Ureter (tissue), 1 donor: ENCODE measurements at places on chromosomes 3 and 15.

- DNase-seq = no peak
Observed at GRCh38 chr15:57158589-57158988, 217.7 kb upstream of the CGNL1 start.

DNA sequence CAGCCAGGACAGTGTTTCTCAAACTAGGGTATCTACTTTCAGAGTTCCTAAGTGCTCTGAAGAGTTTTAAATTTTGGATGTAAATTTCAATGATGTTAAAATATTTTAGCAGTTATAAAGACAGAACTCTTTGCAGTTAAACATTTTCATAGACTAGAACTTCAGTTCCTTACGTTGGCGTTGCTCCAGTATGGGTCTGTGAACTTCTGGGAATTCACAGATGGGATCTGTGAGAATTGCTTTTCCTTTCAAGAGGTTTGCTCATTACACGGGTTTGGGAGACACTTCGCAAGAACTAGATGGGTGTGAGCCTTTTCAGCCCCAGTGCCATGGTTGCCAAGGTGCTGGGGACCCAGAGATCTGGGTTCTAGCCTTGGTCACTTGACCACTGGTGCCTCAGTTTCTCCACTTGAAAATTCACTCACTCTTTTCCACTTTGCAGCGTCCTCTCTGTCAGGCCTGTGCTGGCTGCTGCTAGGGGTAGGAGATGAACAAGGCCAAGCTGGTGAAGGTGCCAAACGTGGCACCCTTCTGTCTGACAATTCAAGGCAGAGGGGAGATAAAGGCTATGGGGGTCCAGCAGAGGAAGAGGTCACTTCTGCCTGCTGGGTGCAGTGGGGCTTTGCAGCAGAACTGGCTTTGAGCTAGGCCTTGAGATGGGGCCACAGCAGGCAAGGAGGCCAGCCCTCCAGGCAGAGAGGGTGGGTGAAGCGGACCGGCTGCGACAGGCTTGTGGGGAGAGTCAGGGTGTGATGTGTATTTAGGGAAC, 48.1 kb downstream of the EPHB3 start:
- DNase-seq = no peak

- no peak for DNase-seq
Observed at GRCh38 chr3:94596887-94597566, 534.2 kb downstream of the NSUN3 start.

- DNase-seq = no peak
Observed at GRCh38 chr15:64004056-64004455, 42.2 kb downstream of the DAPK2 start.

GRCh38 chr15:29821416-29822099, 710 bp downstream of the TJP1 start:
- peak; percentile 73 for DNase-seq

DNA sequence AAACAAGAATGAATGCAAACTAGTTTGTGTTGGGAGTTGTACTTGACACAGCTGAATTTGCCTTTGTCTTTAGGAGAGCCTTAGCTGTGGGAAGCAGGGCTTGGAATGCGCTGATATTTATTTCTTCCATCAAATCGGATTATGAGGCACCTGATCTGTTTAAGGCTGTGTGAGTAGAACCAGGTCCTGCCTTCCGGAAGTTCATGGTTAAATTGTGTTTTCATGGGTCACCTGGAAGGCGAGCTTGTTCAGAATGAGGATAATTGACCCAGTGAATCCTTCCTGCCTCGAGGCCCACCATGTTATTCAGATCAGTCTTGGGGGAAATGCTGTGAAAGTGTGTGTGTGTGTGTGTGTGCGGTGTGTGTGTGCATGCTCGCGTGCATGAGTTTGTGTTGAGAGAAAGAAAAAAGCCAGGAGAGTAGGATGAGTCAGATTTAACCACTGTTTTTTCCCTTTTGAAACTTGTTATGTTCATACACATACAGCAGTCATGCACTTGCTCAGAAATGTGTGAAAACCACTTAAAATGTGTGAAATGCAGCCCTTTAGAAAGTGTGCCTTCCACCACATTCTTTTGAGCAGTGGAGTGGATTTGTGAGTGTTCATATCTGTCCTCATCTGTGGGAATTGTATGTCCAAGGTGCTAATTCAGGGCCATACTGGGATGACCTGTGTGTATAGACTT, 36.7 kb downstream of the SMAD3 start:
- DNase-seq = no peak

GRCh38 chr3:98701071-98701675, 62.0 kb upstream of the ST3GAL6 start:
- DNase-seq = no peak

DNA sequence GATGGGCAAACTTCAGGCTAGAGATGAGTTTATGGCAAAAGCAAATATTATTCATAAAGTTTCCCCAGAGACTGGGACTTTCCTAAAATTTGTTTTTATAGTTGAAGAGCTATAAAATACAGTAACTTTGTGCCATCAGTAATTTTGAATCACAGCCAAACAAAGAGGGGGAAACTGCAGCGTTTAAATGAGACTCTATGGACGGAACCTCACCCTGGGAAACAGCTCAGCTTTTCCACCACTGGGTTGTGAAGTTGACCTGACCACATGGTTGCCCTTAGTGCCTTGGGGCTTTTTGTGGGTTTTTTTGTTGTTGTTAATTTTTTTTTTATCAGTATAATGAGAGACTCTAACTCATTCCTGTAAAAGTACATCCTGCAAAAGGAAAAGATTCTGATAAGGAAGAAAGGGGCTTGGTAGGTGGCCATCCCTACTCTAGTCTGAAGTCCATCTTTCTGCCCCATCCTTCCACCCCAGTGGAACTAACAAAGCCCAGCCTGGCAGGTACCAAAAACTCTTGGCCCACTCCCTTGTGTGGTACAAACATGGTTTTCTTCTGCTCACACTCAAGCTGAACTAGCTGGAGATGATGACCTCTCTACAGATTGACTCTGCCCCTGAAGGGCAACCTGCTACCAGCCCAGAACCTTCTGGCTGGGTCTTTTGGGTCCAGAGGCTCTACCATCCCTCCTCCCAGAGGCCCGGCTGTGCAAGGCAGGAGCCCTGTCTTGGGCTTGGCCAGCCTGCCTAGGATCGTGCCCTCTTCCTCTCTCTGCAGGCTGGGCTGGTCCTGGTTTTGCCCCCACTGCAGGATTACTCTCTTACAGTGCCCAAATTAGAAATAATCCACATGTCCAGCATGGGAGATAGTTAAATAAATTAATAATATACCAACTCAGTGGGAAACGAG, 41.2 kb downstream of the RLBP1 start:
- no peak for DNase-seq

GRCh38 chr15:61835029-61835428, 225.2 kb downstream of the VPS13C start:
- no peak for DNase-seq

DNA sequence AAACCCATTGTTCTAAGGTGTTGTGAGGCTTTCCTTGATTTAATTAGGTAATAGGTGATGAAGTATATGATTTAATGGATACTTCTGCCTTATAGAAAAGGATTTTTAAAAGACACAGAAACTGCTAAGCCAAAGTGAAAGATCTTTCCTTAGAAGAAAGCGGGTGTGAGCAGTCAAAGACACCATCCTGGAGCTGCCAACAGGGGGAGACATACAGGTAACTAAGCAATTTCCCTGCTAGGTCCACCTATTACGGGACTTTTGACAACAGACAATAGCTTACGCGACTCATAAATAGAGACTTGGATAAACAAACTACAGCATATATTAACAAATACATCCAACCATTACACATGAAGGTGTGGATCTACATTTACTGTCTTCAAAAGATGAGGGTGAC, 669.5 kb downstream of the SQOR start:
- DNase-seq = no peak

GRCh38 chr3:27889745-27890144, 167.6 kb upstream of the EOMES start:
- no peak for DNase-seq

DNA sequence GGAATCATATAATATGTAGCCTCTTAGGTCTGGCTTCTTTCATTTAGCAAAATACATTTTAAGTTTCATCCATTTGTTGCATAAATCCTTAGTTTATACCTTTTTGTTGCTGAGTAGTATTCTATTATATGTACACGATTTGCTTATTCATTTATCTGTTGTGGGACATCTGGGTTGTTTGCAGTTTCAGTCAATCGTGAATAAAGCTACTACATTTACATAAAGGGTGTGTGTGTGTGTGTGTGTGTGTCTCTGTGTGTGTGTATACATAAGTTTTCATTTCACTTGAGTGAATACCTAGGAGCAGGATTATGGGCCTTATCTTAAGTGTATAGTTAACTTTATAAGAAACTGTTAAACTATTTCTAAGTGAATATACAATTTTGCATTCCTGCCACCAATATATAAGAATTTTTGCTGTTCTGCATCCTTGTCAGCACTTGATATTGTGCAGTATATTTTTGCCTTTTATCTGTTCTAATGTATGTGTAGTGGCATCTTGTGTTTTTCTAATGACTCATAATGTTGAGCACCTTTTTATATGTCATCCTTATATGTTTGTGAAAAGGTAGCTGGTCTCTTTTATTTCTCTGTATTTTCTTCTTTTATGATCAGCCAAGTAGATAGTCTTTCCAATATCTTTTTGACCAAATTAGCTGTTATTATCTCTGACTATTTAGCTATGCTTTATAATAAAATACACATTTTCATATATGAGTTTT, 55.0 kb downstream of the GLCE start:
- DNase-seq = no peak

- no peak for DNase-seq
Observed at GRCh38 chr3:29201604-29202003, 79.3 kb upstream of the RBMS3 start.

DNA sequence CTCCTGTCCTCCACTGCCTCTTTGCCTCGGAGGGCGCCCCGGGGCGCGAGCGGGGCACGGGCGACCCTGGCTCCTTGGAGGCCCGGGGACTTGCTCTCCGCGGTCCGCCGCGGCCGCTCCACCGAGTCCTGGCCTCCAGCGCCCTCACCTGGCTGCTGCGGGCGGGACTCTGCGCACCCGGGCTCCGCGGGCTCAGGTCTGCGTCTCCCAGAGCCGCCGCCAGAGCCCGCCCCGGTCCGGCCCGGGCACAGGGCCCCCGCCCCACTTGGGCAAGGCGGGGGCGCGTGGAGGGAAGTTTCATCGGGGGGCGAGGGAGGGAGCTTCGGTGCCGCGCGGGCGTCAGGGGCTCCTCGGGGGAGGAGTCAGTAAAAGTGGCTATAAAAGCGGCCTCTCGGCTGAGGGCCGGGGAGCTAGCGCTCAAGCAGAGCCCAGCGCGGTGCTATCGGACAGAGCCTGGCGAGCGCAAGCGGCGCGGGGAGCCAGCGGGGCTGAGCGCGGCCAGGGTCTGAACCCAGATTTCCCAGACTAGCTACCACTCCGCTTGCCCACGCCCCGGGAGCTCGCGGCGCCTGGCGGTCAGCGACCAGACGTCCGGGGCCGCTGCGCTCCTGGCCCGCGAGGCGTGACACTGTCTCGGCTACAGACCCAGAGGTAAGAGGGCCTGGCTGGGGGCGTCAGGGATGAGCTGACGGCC, at the start of gene CEMIP:
TSS of gene CEMIP (plus strand) at position 407 of the 694 bp plus-strand sequence. CDS start 94,510 bp downstream, outside the sequence.
- peak; percentile 68 for DNase-seq

GRCh38 chr3:63662500-63662899, 10.0 kb downstream of the SNTN start:
- no peak for DNase-seq

DNA sequence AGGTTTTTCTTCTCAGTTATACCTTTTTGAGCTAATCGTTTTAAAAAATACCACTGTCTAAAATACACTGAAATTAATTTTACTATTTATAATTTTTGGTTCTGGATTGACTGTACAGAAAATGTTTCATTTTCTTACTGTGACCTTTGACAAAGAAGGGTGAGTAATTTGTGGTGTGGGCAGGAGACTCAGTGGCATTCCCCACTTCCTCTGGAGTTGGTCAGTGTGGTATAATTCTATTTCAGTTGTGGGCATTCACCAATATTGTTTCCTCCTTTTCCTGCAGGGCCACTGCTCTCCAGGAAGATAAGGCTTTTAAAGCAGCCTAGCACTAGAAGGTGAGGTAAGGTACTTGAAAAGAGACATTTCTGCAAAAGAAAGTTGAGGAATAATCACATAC, 6.5 kb downstream of the DAG1 start:
- DNase-seq = no peak

DNA sequence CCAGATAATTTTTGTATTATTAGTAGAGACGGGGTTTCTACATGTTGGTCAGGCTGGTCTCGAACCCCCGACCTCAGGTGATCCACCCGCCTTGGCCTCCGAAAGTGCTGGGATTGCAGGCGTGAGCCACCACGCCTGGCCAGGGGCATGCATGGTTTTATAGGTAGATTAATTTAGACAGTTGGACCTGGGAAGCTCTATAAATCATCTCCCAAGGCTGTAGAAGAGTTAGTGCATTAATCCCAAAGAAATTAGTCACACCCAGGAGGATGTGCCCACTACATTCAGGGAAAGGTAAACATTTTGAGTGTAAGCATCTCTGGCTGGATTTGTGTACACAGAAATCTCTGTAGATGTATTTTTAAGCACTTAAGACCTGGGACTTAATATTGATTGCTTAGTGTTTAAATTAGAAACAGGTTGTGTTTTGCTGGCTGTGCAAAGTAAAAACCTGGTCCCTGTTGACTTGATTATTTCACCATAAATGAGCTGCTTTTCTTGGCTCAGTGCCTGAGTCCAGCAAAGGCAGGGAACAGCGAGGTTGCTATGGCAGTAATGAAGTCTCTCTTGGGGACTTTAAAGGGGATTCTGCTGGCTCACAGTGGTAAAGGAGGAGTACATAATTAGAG, 19.2 kb downstream of the EXOSC7 start:
- no peak for DNase-seq

GRCh38 chr15:61106044-61106834, 122.9 kb downstream of the RORA start:
- no peak for DNase-seq

DNA sequence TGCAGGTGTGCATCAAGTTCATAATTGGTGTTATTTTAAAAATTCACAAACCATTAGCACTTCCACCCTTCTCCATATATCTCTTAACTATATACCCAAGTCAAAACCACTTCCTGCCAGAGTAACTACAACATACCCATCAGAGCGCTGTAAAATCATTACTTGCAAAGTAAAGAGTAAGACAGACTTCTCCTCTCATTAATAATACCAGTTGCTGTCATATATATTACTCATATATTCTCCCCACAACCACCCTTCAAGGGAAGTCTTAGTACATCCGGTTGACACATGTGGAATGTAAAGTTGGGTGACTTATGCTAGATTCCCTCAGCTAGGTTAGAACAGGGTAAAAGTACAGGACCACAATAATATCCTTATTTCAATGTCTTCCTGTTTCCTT, 5.6 kb downstream of the TERC start:
- no peak for DNase-seq
